Esophagus mucosa (tissue), 1 donor: ENCODE measurements at places on chromosomes 5 and 9.

DNA sequence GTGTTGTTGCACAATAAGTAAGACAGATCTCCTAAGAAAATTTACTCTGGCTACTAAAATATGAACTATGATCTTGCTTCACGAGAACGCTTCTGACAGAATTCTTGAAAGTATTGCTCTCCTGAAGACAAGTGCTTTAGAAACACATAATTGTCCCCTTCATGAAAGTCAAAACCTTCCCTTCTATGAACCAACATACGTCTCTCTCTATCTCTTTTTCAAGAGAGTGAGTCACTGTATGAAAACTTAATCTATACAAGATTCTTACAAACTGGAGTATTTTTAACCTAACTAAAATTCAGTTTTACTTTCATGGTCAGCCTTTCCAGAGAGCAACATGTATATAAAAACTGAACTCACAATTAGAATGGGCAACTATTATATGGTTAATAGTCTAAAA lies 688.0 kb upstream of the CTNND2 start:
- ATAC-seq = no peak

- no peak for ATAC-seq
Measured at GRCh38 chr9:37029304-37029775, 4.7 kb downstream of the PAX5 start.

DNA sequence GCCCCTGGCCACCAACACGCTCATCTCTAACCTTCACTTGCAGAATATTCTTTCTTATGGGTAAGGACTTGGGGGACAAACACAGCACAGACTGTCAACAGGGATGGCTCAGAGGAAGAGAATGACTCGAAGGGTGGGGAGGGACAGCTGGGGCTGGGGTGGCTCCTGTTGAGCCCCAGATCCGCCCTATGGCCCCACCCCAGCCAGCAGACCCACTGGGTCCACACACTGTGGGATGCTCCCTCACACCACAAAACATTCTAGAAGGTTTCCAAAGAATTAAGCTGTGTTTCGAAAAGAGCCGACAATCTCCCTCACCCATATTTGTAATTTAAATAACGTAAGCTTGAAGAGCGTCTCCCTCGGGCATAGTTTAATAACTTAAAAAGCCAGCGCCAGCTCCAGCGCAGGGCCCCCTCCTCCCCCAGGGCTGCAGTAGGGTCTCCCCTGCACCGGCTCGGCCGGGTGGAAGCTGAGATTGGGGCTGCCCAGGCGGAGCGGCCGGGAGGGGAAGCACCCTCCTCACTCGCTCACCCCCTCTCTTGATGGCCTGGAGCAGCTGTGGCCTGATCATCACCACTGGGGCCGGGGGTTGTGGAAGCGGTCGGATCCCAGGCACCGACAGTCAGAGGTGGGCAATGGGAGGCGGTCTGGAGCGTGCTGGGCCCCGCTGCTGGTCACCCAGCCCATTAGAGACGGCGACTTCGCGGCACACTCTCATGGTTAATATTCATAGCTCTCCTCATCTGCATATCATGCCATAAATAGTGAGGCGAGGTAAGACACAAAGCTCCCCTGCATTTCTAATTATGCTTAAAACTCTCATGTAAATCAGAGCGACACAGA lies 37.6 kb downstream of the NACC2 start:
- no peak for ATAC-seq

DNA sequence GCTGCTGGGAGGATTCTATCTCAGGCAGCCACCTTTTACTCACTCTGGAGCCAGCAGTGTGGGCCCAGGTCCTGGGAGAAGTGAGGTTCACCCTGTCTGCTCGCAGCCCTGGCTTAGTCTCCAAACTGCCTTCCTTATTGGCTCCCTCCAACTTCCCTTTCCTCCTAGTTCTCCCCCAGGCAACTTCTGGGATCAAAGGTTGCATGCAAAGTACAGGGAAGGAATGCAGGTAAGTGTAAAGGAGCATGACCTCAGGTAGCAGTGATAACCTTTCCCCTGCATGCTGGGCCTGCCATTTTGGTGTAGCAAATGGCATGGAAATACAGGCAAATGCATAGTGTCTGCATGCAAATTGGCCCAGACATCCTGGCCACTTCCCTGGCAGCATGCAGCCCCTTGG lies 53.8 kb upstream of the ARAP3 start:
- no peak for ATAC-seq

GRCh38 chr9:104927912-104928740 lies at the start of gene ABCA1:
Gene ABCA1, minus strand, starts transcription at chr9:104928155. Its CDS starts 24,476 bp downstream, at chr9:104903679.
- ATAC-seq = peak; percentile 87

DNA sequence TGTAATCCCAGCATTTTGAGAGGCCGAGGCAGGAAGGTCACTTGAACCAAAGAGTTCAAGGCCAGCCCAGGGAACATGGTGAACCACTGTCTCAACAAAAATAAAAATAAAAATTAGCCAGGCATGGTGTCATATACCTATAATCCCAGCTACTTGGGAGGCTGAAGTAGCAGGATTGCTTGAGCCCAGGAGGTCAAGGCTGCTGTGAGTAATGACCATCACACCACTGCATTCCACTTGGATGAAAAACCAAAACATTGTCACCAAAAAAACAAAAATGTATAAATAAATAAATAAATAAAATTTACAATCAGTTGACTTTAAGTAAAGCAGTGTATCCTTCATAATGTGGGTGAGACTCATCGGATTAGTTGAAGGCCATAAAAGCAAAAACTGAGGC lies 541.4 kb downstream of the CSNK1G3 start:
- ATAC-seq = no peak

DNA sequence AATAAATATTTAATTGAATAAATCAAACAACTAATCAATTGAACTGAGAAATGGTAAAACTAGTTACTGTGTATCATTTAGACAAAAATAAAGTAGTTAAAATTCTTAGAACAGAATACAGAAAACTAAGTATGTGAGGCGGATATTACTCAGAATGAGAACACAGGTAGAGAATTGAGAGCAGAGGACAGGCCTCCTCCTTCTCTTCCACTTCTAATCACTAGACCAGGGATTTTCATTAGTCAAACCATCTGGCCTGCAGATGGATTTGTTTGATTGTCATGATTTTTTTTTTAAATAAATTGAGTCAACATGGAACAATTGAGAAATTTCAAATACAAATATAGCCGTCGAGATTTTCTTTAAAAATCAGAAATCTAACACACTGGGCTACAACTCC lies 198.6 kb upstream of the HMHB1 start:
- no peak for ATAC-seq

- no peak for ATAC-seq
Measured at GRCh38 chr5:81045389-81045807, 85.2 kb downstream of the RASGRF2 start.

GRCh38 chr5:80540691-80541090 lies 29.4 kb downstream of the ANKRD34B start:
- ATAC-seq = no peak

GRCh38 chr5:180795771-180796313 lies 6.8 kb downstream of the MGAT1 start:
- ATAC-seq = no peak

DNA sequence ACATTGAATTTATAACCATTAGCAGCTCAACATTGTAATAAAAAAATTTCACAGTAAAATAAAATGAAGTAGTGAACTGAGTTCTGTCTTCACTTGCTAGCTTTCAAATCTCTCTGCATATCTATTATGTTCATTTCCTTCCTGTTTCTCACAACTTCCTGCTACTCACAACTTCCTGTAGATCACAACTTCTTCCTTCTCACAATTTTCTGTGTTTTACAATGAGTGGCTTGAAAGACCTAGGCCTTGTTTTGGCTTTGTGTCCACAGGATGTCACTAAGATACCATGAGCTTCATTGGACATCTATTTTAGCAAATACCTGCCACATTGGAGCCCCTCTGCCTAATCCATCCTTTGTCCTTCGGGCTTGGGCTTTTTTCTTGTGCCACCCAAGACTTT lies 480.3 kb upstream of the ADAMTS16 start:
- no peak for ATAC-seq

- ATAC-seq = no peak
Measured at GRCh38 chr5:82105457-82105856, 133.6 kb downstream of the ATG10 start.

- peak; percentile 43 for ATAC-seq
Measured at GRCh38 chr5:39716532-39717028, 291.8 kb upstream of the DAB2 start.

DNA sequence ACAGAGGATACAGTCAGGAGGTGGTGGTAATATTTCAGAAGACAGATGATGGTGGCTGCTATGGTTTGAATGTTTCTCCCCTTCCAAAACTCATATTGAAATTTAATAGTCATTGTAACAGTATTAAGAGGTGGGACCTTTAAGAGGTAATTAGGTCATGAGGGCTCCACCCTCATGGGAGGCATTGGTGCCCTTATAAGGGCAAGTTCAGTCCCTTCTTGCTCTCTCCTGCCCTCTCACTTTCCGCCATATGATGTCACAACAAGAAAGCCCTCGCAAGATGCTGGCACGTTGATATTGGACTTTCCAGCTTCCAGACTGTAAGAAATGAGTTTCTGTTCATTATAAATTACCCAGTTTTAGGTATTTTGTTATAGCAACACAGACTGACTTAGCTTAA lies 274.9 kb downstream of the PDE4D start:
- no peak for ATAC-seq

DNA sequence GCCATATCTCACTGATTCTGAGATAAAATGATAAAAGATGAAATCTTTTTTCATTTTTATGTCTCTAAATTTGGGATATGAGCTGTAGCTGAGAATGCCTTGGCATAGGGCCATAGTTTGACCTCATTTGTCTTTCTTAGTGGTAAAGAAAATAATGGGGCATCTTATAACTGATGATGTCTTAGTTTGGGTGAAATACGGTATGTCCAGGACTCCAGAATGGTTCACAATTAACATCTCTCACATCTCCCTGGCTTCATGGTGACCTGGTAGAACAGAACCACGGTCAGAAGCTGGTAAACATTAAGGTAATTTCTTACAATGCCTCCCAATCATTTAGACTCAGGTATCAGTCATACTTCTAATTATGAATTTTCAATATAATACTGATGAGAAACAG lies 250.8 kb downstream of the MAT2B start:
- no peak for ATAC-seq

DNA sequence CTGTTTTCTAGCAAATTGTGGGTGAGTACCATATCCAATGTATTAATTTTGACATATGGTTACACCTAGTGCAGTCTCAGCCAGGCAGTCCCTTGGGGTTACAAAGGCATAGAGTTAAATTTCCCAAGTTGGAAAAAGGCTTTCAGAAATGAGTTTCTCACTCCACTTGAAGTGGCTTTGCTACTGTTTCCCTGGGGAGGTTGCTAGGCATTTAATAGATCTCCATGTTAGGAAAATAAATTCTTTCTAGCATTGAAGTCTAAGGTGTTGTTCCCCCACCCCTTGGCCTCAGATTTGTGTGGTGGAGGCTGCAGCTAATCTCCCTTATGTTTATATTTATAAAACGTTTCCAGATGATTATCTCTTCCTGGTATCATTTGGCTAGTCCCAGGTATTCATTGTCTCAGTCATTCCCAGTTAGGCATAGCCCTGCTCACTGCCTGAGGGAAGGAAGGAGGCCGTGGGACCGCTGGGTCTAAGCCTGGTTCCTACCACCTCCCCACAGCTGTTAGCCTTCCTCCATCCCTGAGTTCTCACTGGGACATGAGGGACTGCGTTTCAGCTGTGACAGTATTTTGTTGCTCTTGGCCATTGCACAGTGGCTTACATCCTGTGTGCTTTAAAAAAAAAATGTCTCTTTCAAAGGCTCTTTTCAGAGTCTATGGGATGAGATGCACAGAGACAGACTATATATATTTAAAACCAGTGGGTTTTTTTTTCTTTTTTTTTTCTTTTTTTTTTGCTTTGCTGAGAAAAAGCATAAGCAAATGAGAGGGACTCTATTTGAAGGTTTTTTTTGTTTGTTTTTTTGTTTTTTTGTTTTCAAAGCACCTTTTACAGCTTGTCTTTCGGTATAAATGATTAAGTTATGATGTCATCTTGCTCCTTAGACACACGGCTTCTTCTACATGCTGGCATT lies 121.5 kb downstream of the MAST4 start:
- ATAC-seq = no peak

GRCh38 chr5:14824499-14824898 lies 47.1 kb downstream of the ANKH start:
- ATAC-seq = no peak

DNA sequence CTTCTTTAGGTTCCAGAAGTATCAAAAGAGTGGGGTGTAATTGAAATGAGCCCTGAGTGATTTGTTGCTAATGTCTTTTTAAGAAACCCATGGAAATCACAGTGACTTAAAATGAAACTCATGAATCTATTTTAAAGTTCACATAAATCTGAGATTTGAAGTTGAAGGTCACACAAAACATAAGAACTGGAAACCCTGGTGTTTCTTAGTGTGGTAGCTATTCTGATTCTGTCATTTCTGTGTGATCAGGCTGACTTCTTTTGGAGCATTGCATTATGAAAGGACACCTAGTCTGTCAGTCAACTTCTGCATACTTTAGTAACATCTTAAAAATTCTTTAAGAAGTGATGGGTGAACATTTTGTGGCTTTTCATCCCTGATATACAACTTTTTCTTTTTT lies 448.8 kb downstream of the TLE4 start:
- no peak for ATAC-seq

DNA sequence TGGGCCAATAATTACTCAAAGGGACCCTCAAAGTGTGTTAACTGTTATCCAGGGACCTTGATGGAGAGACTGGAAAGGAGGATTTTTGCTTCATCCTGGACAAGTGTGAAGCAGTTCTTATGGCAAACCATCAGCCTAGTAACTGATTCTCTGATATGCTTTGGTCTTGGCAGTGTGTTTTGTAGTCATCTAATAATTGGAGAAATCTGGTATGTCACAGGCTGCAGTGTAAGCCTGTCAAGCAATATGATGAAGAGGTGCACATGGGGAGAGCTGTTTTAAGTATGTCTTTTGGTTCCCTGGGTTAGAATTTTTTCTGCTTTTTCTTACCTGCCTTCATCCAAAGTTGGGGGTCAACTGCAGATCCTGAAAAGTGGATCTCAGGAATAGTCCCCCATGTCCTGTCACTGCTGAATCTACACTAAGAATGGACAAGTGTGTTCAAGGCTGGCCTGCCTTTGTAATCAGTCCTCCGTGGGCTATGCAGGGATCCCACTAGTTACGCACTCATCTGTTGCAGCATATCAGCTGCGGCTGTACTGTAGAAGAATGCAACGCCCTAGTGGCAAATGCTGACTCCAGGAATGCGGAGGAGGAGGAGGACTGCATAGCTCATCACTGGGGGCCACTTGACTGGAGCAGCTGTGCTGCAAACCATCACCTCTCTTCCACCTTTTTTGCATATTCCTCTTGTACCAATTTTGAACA lies 1.9 kb downstream of the SPTAN1 start:
- ATAC-seq = peak; percentile 15
